Esophagus muscularis mucosa (tissue), 4 donors: ENCODE measurements at places on chromosomes 12 and 14. TPM values are rescaled to one million over a fixed set of nuclear protein-coding genes. Genes with fewer than 3 reads are reported as not detected.

DNA sequence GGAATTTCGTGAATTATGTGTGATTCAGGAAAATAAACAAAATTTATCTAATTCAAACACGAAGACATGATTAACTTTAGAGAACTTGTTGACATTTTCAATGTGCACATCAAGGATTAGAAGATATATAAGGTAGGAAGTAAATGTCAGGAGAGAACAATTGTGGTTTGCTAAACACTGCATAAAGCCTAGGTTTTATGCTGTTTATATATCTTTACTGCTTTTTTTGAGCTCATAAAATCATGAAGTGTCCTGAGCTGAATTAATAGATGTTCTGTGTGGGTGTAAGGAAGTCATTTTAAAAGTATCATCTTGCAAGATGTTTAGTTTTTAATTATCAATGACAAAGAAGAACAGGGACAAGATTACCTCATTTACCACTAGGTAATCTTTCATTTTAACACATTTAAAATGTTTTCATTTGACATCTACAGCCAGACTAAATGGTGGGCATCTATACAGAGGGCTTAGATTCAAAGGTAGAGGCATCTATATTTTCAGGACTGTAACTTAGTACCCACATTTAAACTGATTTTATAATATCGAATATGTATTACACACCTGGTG is 382.8 kb downstream of the ADAMTS20 start:
- no peak overlapping the region for H3K27ac ChIP-seq
- H3K36me3 ChIP-seq = no peaks in the 10 kb centered on the region
- no peaks in the 10 kb centered on the region for H3K27me3 ChIP-seq
- H3K4me3 ChIP-seq = no peak overlapping the region
- DNase-seq = no peak
- no peaks in the 10 kb centered on the region for H3K4me1 ChIP-seq

DNA sequence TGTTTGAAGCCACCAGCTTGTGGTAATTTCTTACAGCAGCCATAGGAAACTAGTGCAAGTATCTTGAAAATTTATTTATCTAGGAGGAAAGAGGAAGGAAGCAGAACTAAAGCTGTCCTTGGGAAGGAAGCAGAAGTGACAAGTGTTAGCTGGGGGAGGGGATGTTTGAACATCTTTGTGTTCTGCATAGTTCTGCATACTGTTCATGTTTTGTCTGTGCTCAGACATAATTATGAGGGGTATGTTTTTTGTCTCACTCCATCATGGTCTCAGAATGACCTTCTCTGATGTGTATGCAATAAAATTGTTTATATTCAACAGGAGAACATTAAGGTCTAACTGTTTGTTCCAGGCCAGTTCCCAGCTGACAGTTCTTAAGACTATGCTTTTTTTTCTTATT is 606.5 kb downstream of the GALC start:
- no peaks in the 10 kb centered on the region for H3K36me3 ChIP-seq
- no peak overlapping the region for H3K27ac ChIP-seq
- H3K4me1 ChIP-seq = no peaks in the 10 kb centered on the region
- no peak overlapping the region for H3K4me3 ChIP-seq

DNA sequence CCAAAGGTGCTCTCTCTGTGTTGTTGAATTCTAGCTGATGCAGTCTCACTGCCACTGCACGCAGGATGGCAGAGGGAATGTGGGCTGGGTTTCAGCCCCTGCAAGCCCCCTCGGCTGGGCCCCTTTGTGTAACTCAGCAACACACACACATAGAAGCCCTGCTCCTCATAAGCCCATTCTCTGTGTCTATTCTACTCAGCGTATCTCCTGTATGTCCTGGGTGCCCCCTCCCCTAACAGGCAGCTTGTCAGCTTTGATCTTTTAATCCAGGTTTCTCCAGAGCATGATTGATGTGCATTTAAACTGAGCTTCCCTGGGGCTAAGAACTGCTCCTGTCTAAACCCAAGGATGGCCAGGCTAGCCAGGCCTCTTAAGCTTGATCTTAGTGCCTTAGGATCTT is 43.0 kb downstream of the SRRM4 start:
- H3K27ac ChIP-seq = no peak overlapping the region
- no peak overlapping the region for H3K4me3 ChIP-seq
- H3K4me1 ChIP-seq = no peaks in the 10 kb centered on the region

DNA sequence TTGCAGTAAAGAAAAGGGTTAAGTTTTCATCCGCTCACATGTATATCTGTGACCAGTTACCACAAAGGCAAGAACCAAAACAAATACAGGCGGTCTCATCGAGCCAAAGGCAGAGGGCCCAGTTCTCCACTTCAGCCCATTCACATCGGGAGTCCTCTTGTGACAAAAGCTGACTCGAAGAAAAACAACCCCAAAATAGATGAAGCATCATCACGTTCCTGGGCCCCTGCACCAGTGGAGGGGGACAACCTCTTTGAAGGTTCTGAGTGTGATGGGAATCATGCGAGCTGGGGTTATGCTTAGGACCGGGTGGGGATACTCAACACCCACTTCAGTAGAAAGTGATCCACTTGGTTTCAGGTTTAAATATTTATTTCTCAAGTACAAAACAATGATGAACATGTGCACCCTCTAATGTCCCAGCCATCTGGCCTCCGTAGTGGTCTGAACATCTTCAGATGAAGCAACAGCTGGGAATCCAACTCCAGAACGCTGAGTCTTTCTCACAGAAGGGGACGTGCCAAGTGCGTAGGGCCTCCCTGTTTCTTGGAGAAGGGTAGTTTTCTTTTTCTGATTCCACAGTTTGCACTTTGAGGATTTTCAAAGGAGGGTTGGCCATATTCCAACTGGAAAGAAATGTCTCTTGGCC is 8.4 kb downstream of the GSC start:
- H3K27ac ChIP-seq = no peak overlapping the region
- DNase-seq = no peak
- no peak overlapping the region for H3K4me3 ChIP-seq

DNA sequence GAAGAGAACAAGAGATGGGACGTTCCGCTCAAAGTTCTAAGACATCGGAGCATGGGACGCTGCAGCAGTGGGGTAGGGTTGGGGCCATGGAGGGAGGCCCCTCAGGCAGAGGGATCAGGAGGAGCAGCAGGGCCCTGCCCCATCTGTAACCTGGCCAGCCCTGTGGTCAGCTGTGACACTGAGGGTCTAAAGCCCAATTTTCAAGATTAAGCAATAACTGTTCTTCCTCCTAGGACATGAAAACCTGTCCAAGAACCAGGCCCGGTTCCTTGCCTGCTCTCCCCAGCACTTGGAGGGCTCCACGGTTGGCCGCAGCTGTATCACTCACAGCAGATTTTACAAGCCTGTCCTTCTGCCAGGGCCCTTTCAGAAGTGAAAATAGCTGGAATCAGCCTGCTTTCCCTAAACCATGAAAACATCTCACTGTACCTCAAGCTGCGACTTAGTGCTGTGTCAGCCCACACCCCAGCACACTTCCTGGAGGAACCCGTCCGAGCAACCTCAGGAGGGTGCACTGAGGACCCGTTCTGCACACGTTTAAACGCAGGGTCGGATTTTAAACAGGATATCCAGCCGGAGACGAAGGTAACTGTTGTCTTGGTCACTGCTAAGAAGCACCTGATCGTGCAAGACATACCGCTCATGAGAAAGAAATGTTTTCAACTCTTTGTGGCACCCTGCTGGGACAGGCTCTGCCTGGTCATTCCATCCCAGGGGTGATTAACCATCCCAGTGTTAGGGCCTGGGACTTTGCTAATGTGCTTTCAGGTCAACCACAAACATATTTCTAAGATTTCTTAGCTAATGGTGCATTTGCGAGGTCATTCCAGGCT is 201.9 kb upstream of the DIO3 start:
- no peaks in the 10 kb centered on the region for H3K4me1 ChIP-seq
- peak overlapping the region; percentile 76 for H3K27ac ChIP-seq
- H3K36me3 ChIP-seq = no peaks in the 10 kb centered on the region
- H3K4me3 ChIP-seq = peak overlapping the region; percentile 12
- no peaks in the 10 kb centered on the region for H3K27me3 ChIP-seq

GRCh38 chr14:22388669-22389595 is 200.1 kb downstream of the DAD1 start:
- no peak for DNase-seq
- H3K4me3 ChIP-seq = no peak overlapping the region
- no peaks in the 10 kb centered on the region for H3K27me3 ChIP-seq
- H3K4me1 ChIP-seq = peaks cover 6% of the 10 kb centered on the region
- H3K36me3 ChIP-seq = no peaks in the 10 kb centered on the region
- H3K27ac ChIP-seq = no peak overlapping the region

DNA sequence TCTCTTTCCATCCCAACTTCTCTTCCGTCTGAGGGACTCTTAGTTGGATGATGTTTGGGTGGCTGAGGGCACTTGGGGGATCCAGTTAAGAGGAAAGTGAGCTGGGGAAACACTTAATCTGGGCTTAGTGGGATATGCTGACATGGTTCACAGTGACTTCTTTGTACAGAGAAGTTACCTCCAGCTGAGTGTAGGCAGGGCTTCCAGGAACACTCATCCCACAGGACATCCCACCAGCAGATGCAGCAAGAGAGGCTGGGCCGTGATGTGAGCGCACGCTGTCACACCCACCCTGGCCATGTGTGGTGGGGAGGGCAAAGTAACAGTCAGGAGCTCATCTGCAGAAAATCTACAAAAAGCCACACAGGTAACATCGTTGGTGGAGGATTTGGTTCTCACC is 832 bp upstream of the CACNA2D4 start:
- H3K4me3 ChIP-seq = no peak overlapping the region
- DNase-seq = peak; percentile 66
- no peaks in the 10 kb centered on the region for H3K27me3 ChIP-seq
- H3K36me3 ChIP-seq = no peaks in the 10 kb centered on the region

DNA sequence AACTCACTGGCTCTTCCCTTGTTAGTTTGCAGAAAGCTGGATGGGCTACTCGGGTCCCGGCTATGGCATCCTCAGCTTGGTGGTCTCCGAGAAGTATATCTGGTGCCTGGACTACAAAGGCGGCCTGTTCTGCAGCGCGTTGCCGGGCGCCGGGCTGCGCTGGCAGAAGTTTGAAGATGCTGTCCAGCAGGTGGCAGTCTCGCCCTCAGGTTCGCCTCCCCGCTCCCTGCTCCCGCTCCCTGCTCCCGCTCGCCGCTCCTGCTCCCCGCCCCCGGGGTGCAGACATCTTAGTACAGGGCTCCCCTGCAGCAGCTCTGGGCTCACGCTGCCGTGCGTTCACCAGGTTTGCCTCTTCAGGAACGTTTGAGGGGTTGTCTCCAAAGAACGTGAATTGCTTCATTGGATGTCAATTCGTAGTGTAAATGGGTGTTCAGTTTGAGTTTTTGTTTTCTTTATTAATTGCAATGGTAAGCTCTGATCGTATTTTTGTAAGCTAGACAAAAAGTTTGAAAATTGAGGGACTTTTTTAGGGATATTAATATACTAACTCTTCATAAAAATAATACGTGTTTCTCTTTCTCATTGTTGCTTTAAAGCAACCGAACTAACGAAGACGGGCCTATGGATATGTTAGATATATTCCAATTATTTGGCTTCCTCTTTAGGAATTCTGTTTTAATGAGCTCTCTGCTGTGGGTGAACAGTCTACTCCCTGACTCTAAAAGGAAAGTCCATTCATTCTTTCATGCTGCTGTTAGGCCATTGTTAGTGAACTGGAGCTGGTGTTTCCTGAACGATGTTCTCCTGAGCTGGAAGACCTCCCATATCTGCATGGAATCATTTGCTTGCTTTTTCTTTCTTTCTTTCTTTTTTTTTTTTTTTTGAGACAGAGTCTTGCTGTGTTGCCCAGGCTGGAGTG is 71.3 kb downstream of the ANKRD9 start:
- H3K36me3 ChIP-seq = peaks cover 23% of the 10 kb centered on the region
- DNase-seq = peak; percentile 96
- no peaks in the 10 kb centered on the region for H3K27me3 ChIP-seq
- peak overlapping the region; percentile 17 for H3K4me3 ChIP-seq

DNA sequence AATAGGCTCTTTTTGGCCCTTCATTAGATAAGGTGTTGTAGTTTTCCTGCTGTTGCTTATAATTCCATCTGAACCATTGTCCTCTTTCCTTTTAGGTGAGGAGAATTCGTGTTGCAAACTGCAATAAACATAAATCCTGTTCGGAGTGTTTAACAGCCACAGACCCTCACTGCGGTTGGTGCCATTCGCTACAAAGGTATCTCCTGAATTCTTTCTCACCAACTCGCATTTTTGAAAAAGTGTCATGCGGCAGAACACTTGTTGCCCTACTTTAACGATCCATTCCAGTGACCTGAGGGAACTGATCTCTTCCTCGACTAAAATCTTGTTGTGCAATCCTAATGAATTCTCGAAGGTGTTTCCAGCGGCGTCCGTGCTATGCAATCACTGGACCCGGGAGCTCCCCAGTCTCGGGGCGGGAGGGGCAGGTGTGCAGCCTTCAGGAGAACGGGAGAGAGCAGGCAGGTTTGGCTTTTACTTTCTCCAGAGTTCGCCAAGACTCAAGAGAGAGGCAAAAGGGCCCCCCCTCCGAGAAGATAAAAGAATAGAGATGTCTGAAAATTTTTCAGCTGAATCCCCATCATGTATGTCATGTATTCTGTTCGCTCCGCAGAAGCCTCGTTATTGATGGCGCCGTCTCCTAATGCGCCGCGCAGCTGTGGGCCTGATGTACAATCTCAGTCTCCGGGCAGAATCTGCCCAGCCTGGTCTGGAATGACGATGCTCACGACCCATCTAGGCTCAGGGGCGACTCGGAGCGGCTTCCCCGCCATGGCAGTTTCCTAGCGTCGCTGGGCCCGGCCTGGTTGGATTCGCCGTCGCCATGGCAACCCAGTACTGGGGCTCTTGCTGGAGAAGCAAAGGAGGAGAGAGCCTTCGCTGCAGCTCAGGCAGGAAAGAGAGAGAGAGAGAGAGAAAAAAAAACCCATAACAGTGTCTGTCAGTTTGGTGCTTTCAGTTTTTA is 38.2 kb downstream of the PLXNC1 start:
- no peaks in the 10 kb centered on the region for H3K27me3 ChIP-seq
- peaks cover 4% of the 10 kb centered on the region for H3K4me1 ChIP-seq
- no peak overlapping the region for H3K27ac ChIP-seq
- DNase-seq = no peak

GRCh38 chr12:19960527-19960926 is 407.8 kb upstream of the PDE3A start:
- no peaks in the 10 kb centered on the region for H3K36me3 ChIP-seq
- H3K4me1 ChIP-seq = peaks cover 9% of the 10 kb centered on the region
- no peaks in the 10 kb centered on the region for H3K27me3 ChIP-seq
- no peak for DNase-seq

DNA sequence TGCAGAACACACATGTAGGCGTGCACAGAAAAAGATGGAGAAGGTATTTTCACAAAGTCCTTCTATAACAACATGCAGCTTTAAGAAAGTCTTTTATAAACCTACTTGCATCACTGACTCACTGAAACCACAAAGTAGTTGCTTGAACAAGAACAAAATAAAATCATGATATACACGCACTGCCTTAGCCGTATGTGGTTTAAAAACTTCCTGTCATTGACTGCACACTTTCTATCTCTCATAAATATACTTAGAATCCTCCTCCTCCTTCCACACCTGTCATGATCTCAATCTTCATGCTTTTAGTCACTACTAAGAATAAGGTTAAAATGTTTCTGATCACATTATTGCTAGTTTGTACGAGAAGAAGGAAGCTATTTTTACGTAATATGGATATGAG is 31.8 kb upstream of the RAD51AP1 start:
- H3K4me3 ChIP-seq = no peak overlapping the region
- no peak for DNase-seq
- no peak overlapping the region for H3K27ac ChIP-seq
- H3K4me1 ChIP-seq = no peaks in the 10 kb centered on the region
- H3K36me3 ChIP-seq = peaks cover 51% of the 10 kb centered on the region
- no peaks in the 10 kb centered on the region for H3K27me3 ChIP-seq

GRCh38 chr14:102729268-102729667 is 48.0 kb upstream of the TRAF3 start:
- peaks cover 75% of the 10 kb centered on the region for H3K36me3 ChIP-seq
- H3K27ac ChIP-seq = no peak overlapping the region
- H3K4me3 ChIP-seq = no peak overlapping the region
- no peaks in the 10 kb centered on the region for H3K4me1 ChIP-seq
- DNase-seq = no peak

Gene PPFIA2
- total RNA-seq = 2.9 TPM

Gene TPH2
- total RNA-seq = 0.11 TPM

Gene B4GALNT3
- total RNA-seq = under 0.01 TPM
